A549 treated with Hydrocortisone at 1 μM for 4 hours (cell line): ENCODE measurements at places on chromosomes 7 and 10. TPM values are rescaled to one million over a fixed set of nuclear protein-coding genes. Genes with fewer than 3 reads are reported as not detected.

The BET1 gene
- 18.9 to 29.0 TPM (median 23.2 TPM) in 5 replicates for total RNA-seq

The ASAH2 gene
- 2.2 to 3.8 TPM (median 2.3 TPM) in 5 replicates for total RNA-seq

The FGF8 gene
- total RNA-seq = not detected in 5 replicates

The ELOVL3 gene
- total RNA-seq = 0.29 to 0.46 TPM (median 0.33 TPM) in 5 replicates

The PNLIPRP2 gene
- total RNA-seq = 0.07 to 0.30 TPM (median 0.09 TPM) in 4 of 5 replicates, not detected in the other

The MYPN gene
- total RNA-seq = 2.2 to 2.9 TPM (median 2.6 TPM) in 5 replicates

The GRID2IP gene
- 0.02 TPM in 1 of 5 replicates, not detected in the others for total RNA-seq
